Right lung (tissue), 10 donors: ENCODE measurements at places on chromosomes 16 and 17. TPM values are rescaled to one million over a fixed set of nuclear protein-coding genes. Genes with fewer than 3 reads are reported as not detected.

DNA sequence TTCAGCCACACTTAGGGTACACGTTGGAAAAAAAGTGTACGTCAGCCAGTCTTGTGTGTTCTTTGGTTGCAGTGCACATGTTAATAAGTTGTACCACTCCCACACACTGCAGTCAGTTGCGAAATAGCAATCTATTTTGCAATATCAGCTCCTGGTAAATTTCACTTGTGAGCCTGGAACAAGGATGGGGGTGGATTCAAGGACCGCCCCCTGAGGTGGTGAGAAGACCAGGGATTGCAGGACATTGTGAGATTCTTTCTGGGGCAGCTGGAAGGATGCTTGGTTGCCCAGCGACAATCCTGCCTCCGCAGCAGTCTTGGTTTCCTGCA, 78.6 kb upstream of the ZFHX3 start:
- no peak for DNase-seq

- DNase-seq: no peak
These were observed 1.1 kb downstream of the GAS7 start for GRCh38 chr17:10197362-10197720.

- peak; percentile 88 for DNase-seq
These were observed 4.7 kb downstream of the CORO7 start for GRCh38 chr16:4411684-4412083.

DNA sequence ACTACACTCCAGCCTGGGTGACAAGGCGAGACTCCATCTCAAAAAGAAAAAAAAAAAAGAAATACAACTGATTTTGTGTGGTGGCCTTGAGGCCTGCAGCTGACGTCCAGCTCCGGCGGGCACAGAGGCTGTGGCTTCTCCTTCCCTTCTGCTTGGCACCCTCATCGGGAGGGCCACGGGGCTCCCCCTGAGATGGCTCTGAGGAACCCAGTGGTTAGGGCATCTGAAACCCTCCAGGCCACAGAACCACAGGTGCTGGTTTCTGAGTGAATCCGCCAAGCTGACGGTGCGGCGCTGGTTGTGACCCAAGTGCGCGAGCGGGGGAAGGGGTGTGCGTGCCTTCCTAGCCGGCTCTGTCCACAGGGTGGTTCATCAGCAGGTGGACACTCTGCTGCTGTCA, 63.4 kb downstream of the LMF1 start:
- DNase-seq: no peak

- peak; percentile 86 for DNase-seq
These were observed 13.2 kb downstream of the CHCT1 start for GRCh38 chr17:60435244-60436167.

GRCh38 chr16:67302970-67303369, 23.6 kb downstream of the KCTD19 start:
- no peak for DNase-seq

DNA sequence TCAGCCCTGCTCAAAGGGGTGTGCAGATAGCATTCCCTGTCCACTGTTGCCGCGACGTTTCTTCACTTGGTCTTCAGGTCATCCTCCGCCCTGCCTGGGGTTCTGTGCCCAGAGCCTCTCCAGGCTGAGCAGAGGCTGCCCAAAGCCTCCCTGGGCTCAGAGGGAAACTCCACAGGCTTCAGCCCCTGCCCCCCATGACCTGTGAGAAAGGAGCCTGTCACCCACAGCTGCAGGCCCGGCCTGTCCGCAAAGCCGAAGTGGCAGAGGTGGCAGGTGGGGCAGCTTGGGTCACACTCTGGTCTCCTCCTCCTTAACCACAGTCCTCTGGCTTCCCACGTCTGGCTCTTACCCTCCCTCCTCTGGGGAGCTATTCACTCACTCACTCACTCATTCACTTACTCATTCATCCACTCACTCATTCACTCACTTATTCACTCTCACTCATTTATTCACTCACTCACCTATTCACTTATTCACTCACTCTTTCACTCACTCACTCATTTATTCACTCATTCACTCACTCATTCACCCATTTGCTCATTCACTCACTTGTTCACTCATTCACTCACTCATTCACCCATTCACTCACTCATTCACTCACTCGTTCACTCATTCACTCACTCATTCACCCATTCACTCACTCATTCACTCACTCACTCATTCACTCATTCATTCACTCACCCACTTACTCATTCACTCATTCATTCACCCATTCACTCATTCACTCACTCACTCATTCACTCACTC, 7.1 kb upstream of the CPSF4L start:
- DNase-seq: no peak

- DNase-seq: no peak
These were observed 6.6 kb downstream of the GPS1 start for GRCh38 chr17:82058230-82058854.

- no peak for DNase-seq
These were observed 7.4 kb downstream of the FOXF1 start for GRCh38 chr16:86517652-86518258.

FADS6 gene
- polyA plus RNA-seq: 0.18 TPM

OR2C1 gene
- polyA plus RNA-seq: 0.93 TPM

NOL3 gene
- polyA plus RNA-seq: 17.0 TPM
